ENCODE measurements at places on chromosomes 3 and 15.

DNA sequence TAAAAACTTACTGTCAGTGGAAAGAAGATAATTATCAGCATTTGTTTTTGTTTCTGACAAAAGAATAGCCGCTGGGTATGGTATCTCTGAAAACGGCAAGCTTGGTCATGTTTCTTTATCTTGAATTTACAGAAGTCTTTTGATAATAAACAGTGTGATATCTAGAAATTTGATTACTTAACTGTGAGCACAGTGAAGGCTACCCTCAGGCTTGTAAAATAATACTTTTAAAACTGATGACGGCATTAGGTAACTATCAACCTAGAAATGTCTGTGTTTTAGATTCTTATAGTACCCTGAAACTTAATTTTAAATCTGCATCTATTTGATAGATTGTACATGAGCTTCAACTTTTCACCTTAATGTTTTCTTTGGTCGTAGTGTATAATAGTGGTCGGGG is 43.4 kb downstream of the NSUN3 start:
- no peak for DNase-seq

DNA sequence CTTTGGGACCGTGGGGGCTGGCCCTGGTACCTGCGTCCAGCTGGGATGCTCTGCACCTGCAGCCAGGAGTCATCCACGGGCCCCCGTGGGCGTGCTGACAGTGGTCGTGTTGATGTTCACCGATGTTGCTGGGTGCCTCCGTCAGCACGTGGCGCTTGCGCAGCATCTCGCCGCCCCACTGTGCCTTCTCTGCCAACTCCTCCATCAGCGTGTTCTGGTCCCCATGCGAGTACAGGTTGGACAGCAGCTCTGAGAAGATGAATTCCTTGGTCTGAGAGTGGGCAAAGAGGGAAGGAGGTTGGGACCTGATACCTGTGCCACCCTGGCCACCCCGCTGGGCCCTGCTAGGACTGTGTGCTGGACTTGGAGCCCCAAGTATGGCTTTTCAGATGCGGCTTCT is 61.4 kb downstream of the ADAMTS7 start:
- DNase-seq: no peak

DNA sequence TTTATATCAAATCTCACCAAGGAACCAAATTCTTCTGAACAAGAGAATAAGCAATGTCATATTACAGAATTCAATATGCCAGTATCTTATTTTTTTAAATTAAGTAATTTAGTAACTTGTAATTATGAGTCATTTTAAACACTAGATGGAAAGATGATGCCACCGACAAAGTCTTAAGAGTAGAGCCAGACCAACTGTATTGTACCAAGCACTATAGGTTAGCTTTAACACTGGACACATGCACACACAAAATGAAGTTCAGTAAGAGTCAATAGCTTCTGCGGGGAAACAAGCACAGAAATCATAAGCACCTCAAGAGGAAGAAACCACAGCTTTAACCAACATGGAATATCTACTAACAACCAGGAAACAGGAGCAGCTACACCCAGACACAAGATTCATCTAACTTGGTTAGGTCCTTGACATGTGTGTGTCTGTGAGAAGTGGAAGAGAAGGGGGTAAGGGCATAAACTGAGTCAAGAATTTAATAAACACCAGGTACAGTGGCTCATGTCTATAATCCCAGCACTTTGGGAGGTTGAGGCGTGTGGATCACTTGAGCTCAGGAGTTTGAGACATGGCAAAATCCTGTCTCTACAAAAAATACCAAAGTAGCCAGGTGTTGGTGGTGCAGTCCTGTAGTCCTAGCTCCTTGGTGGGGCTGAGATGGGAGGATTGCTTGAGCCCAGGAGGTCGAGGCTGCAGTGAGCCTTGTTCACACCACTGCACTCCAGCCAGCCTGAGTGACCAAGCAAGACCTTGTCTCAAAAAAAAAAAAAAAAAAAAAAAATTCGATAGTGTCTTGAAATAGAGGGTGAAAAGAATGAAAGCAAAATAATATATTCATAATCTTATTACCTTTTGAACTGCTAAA is 28.9 kb downstream of the DENND4A start:
- no peak for DNase-seq

DNA sequence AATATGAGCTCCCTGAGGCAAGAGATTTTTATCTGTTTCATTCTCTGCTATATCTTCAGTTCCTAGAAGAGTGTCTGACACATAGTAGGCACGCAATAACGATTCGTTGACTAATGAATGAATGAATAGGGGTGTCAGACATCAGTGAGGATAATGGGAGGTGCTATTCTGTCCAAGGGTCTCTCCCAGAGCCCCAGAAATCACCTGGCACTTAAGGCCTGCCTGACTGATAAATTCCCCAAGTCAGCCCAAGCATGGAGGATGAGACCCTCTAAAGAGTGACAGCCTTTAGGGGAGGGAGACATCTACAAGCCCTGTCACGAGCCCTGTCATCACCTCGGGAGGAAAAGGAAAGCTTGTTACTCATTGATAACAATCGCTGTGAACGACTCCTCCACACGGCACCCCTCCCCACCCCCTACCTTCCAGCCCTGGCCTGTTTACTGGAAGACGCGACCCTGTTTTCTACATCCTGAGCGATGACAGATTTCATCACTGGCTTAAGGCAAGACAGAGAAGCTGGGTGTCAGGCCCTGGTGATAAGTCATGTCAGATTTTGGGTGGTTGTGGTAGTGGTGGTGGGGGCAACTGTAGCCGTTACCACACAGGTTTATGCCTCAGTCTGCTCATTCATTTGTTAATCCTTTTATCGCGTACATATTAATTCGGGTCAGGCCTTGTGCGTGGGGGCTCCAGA is 23.1 kb downstream of the BHLHE40 start:
- DNase-seq: no peak

GRCh38 chr15:74422265-74422651 is 11.5 kb downstream of the SEMA7A start:
- DNase-seq: no peak

DNA sequence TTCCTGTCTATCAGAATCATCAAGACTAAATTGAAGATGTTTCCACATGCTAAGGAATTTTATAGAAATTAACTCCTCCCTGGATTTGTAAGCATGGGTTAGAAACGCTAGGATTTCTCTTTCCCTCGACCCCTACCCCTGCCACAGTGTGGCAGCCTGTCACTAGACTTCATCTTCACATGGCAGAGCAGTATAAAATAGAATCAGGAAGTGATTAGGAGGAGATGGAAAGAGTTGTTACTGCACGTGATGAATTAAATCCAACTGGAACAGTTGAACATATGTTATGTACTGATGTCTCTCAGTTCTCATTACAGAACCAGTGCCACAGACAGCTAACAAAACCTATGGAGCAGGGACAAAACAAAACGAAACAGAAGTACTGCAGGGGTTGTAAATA is 130.0 kb upstream of the BNIP2 start:
- no peak for DNase-seq

- DNase-seq: no peak
These were observed 271.0 kb downstream of the GABRG3 start for GRCh38 chr15:27241943-27242342.

GRCh38 chr3:119637679-119638477 is 22.5 kb downstream of the POPDC2 start:
- no peak for DNase-seq

GRCh38 chr3:53081318-53081717 is 35.4 kb upstream of the SFMBT1 start:
- DNase-seq: no peak

DNA sequence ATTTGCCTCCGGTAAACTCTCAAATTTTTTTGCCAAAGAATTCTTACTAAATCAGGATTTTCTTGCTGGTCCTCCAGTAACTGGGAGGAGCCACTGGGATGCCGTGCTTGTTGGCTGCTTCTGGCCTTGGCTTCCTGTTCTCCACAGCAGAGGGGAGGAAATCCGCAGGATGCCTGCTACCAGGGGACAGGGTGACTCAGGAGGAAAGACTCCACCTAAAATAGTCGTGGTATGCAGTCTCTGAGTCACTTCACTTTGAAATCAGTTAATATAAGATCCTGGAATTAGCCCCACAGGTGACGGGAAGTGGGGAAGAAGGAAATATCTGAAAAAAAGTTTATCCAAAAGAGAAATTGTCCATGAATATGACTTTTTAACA is 6.5 kb upstream of the TM4SF18 start:
- DNase-seq: no peak

- peak; percentile 11 for DNase-seq
These were observed 74.1 kb upstream of the POMGNT2 start for GRCh38 chr3:43180027-43180426.

DNA sequence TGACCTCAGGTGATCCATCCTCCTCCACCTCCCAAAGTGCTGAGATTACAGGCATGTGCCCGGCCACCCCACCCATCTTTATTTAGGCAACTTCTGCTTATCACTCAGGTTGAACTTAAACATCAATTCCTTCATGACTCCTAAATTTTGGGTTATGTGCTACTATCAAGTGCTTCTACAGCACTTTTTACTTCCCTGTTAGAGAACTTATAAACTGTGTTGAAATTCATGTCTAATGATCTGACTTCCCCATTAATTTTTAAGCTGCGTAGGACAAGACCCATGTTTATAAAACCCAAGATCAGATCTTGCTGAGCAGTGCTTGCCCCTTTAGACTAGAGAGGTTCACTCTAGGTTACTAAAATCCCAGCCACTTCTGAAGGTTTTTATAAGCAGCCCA is 266.2 kb upstream of the TPRG1 start:
- DNase-seq: no peak

GRCh38 chr3:119738741-119739140 is 35.9 kb downstream of the CFAP91 start:
- DNase-seq: no peak

- no peak for DNase-seq
These were observed 113.8 kb downstream of the AKAP13 start for GRCh38 chr15:85494048-85494777.

Data from activated CD8-positive, alpha-beta memory T cell treated with anti-CD3 and anti-CD28 coated beads for 1 hour (primary cell).